ENCODE measurements at places on chromosomes 5 and 9.

DNA sequence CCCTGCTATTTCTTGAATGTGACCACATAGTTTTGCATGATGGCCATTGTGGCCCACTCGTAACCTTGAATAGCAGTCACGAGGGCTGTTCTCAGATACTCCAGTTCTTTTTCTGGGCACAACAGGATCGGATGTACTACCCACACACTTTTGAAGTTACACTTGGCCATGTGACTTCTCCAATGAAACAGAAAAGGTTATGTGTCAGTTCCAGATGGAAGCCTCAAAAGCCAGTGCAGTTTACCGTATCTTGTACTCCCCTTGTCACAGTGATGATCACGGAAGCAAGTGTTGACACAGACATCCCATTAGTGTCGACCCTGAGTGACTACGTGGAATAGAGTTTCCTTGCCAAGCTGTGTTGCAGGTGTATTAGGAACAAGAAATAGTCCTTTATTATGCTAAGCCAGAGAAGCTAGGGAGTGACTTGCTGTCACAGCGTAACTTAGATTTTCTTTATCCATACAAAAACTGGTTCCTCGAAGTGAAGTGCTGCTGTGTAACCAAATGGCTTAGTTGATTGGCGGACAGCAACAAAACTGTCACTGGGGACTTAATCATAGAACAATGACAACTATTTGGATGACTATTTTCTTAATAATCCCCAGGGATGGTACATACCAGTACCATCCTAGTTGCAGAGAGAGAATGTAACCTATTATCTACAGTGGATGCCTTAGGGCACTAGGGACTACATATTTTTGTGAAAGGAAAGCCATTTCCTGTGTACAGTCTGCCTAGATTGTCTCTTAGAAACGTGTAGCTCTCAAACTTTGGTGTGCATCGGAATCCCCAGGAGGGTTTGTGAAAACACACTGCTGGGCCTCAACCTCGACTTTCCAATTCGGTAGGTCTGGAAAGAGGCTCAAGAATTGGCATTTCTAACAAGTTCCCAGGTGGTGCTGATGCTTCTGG, 90.1 kb upstream of the DMRT1 start:
- H3K36me3 ChIP-seq = no peaks in the 10 kb centered on the region
- peaks cover 30% of the 10 kb centered on the region for H3K4me1 ChIP-seq
- no peak for DNase-seq

GRCh38 chr9:22645893-22646292, 199.3 kb downstream of the DMRTA1 start:
- H3K4me3 ChIP-seq = no peak overlapping the region
- DNase-seq = no peak
- H3K36me3 ChIP-seq = no peaks in the 10 kb centered on the region
- no peaks in the 10 kb centered on the region for H3K27me3 ChIP-seq

DNA sequence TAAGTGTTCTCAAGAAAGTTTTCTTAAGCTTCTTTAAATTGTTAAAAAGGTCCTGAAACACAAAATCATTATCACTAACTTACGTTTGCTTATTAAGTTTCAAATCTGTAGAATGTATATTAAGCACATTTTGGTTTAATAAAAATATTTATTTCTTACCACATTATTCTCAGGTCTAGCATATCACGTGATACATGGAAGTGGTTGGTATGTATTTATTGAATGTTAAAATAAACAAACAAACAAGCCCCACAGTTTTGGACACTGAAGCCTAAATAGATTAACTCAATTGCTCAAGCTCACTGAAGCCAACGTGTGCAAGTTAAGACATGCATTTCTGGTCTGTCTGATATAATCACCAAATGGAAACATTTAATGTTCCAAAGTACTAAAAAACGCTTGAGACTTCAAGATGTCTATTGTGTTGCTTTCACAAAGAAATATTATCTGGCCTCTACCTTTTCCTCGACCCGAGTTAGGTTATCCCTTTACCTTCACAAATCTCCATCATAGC, 1136.9 kb downstream of the TAF11L14 start:
- H3K27ac ChIP-seq = no peak overlapping the region
- peaks cover 3% of the 10 kb centered on the region for H3K4me1 ChIP-seq
- H3K36me3 ChIP-seq = no peaks in the 10 kb centered on the region
- no peak overlapping the region for H3K4me3 ChIP-seq

DNA sequence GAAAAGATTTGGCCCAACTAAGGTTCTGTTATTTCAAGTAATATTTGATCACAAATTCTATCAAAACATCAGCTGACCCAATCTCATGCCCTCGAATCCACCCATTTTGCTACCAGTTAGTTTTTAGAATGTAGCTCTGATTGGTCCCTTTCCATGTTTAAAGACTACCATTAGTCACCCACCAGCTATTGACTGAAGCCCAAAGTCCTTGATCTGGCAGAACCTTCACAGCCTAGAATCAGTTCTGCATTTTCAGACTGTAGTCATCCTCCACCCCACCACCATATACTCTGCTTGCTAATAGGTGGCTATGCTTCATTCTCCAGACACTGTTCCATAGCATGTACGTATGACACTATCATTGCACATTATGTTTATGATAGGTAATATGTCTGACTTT, 182.2 kb upstream of the TARS1 start:
- no peaks in the 10 kb centered on the region for H3K27me3 ChIP-seq
- no peak overlapping the region for H3K4me3 ChIP-seq
- DNase-seq = no peak
- no peak overlapping the region for H3K27ac ChIP-seq
- H3K36me3 ChIP-seq = no peaks in the 10 kb centered on the region

DNA sequence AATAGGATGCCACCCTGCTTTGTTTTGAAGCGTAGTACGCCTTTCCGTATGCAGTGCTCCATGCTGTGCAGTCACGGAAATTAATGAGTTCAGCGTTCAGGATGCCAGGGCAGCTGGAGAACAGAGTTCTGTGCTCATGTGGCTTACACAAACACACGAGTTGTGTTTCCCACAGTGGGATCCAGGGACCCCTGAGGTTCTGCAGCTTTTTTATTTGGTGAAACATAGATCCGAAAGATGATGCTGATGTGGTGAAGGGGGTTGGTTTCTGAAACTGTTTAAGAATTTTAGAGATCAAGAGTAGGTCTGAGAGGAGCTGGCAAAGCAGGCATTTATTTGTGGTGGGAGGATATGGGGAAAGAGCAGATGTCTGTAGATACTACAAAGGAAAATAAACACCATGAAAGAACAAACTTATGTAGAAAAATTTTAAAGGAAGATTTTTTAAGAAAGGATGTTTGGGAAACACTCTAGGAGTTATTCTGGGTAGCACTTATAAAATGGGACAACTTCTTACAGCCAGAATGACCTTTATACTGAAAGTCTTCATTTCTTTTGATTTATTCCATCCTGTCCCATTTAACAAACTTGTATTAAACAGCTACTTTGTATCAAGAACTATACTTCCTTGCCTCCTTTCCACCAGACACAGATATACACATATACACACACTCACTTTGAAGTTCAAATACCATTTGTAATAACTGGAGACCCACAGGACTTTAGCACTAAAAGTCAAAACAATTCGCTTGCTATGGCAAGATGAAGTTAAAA, 52.7 kb downstream of the ITGA1 start:
- no peak overlapping the region for H3K27ac ChIP-seq
- no peaks in the 10 kb centered on the region for H3K27me3 ChIP-seq
- no peaks in the 10 kb centered on the region for H3K4me1 ChIP-seq
- no peaks in the 10 kb centered on the region for H3K36me3 ChIP-seq
- no peak overlapping the region for H3K4me3 ChIP-seq

All from MM.1S (cell line).